IMR-90 (cell line): ENCODE measurements at places on chromosomes 7 and 10. TPM values are rescaled to one million over a fixed set of nuclear protein-coding genes. Genes with fewer than 3 reads are reported as not detected.

Gene HERPUD2
- polyA plus RNA-seq, result 26.8 and 27.2 TPM in 2 replicates

- no peaks in the 10 kb centered on the region for H3K36me3 ChIP-seq
- no peak overlapping the region for H3K4me3 ChIP-seq
- H3K27ac ChIP-seq, result no peak overlapping the region
- no peaks in the 10 kb centered on the region for H3K4me1 ChIP-seq
- H3K27me3 ChIP-seq, result no peaks in the 10 kb centered on the region
- no peak for DNase-seq
Observed at GRCh38 chr7:84844771-84845170, 342.1 kb downstream of the SEMA3D start.

- H3K36me3 ChIP-seq, result no peaks in the 10 kb centered on the region
- no peaks in the 10 kb centered on the region for H3K4me1 ChIP-seq
Observed at GRCh38 chr10:133008736-133009135, 66.4 kb upstream of the CFAP46 start.

GRCh38 chr10:109956454-109957091 lies 33.3 kb upstream of the XPNPEP1 start:
- DNase-seq, result peak; percentile 52
- H3K27me3 ChIP-seq, result no peaks in the 10 kb centered on the region
- no peak overlapping the region for H3K4me3 ChIP-seq
- no peaks in the 10 kb centered on the region for H3K36me3 ChIP-seq

Gene PDLIM1
- polyA plus RNA-seq, result 179 and 187 TPM in 2 replicates

Gene GPR15LG
- not detected in 2 replicates for polyA plus RNA-seq

GRCh38 chr10:78041170-78042057 lies 7.8 kb downstream of the RPS24 start:
- H3K4me1 ChIP-seq, result peaks cover 12% of the 10 kb centered on the region
- H3K27ac ChIP-seq, result no peak overlapping the region
- no peaks in the 10 kb centered on the region for H3K27me3 ChIP-seq

- H3K27ac ChIP-seq, result no peak overlapping the region
- no peak overlapping the region for H3K4me3 ChIP-seq
- peaks cover 2% of the 10 kb centered on the region; the same call in 1 of the 2 replicates for H3K4me1 ChIP-seq
- peaks cover 17% of the 10 kb centered on the region for H3K27me3 ChIP-seq
Observed at GRCh38 chr7:45700556-45700955, 126.4 kb downstream of the ADCY1 start.

DNA sequence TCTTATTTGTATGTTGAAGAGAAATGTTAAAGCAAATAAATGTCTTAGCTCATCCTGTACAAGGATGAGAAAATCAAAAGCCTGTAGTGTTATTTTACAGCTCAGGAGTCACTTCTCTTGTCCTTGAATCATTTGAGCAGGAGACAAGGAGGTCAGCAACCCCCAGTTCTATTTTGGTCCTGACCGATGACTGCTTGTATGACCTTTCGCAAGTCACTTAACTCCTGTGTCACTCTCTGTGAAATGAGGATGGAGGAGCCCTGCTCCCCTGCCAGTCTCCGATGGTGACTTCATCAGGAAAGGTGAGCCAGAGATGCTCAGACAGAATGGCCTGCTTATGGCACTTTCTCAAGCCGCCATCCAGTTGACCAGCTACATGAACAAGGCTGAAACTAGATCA lies 101.0 kb downstream of the CELF2 start:
- no peak overlapping the region for H3K27ac ChIP-seq
- no peaks in the 10 kb centered on the region for H3K36me3 ChIP-seq
- no peaks in the 10 kb centered on the region for H3K4me1 ChIP-seq
- no peak overlapping the region for H3K4me3 ChIP-seq

DNA sequence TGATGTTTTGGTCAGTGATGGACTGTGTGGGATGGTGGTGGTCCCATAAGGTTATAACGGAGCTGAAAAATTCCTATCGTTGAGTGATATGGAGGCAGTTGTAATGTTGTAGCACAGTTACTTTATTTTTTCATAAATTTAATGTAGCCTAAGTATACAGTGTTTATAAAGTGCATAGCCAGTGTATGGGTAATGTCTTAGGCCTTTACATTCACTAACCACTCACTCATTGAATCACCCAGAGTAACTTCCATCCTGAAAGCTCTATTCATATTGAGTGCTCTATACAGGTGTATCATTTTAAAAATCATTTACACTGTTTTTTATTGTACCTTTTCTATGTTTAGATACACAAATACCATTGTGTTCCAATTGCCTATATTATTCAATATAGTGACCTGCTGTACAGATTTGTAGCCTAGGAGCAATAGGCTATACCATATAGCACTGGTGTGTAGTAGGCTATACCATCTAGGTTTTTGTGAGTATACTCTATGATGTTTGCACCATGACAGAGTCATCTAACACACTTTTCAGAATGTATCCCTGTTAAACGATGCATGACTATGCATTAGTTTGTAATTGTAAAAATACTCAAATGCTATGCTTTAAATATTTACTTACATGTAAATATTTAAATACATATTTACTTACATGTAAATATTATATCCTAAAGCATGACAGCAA lies 21.0 kb downstream of the PDCD4 start:
- DNase-seq, result no peak
- peaks cover 6% of the 10 kb centered on the region for H3K4me1 ChIP-seq
- H3K27me3 ChIP-seq, result no peaks in the 10 kb centered on the region
- no peak overlapping the region for H3K27ac ChIP-seq

DNA sequence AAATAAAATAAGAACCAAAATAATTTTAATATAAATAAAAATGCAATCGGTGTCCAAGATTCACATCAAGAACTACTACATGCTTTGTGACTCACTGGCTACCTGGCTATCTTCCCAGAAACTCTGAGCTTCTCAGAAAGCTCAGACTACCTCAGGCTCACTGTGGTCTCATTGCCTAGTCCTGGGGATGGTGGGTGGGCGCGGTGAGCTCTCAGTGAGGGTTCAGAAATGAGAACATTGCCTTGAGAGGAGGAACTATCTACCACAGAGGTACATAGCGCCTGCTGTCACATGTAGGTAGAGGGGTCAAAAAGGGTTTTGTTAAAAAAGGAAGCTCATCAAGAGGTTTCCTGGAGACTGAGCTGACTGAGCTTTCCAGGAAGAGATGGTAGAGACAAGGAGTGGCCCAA lies 108.0 kb downstream of the WDFY4 start:
- no peak overlapping the region for H3K4me3 ChIP-seq
- H3K27me3 ChIP-seq, result peaks cover 14% of the 10 kb centered on the region
- no peak overlapping the region for H3K27ac ChIP-seq
- peak; percentile 70 for DNase-seq
- H3K36me3 ChIP-seq, result no peaks in the 10 kb centered on the region

Gene GPRIN2
- not detected in 2 replicates for polyA plus RNA-seq

Gene GPR85
- 1.7 and 2.0 TPM in 2 replicates for polyA plus RNA-seq

Gene GPR37
- 3.8 and 4.6 TPM in 2 replicates for polyA plus RNA-seq
